ENCODE measurements at places on chromosomes 4 and X.

DNA sequence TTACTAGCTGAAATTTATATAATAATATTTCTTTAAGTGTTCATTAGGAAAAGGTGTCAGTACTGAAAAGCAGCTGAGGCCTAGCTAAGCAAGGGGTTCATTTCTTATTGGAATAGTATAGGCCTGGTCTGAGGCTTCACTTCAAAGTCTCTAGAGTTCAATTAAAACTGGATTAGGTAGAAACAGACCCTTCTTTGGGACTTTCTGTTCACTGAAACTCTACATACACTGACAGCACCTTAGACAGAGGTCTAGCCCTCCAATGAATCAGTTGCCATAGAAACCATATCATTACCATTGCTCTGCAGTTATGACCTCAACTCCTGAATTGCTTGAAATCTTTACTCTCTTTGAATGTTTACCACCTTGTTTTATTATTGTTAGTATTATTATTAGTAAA, 86.4 kb upstream of the MAB21L2 start:
- no peak for DNase-seq

DNA sequence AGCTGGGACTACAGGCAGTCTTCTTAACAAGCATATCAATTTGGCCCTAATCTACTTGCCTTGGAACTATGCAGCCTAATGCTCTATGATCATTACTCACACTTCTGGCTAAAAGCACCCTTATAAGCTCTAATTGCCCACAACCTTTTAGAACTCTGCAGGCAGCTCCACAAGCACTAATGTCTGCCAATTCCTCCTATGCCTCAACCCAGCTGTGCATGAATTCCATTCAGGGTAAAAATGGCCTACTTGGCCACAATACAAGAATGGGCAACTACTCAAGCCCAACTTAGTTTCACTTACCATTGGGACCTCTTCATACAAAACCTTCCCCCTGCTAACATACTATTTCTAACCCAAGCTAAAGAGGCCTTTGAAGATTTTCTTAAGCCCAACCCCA, 51.7 kb downstream of the ZNF718 start:
- DNase-seq, result no peak

GRCh38 chr4:24382381-24382780, 202.0 kb downstream of the DHX15 start:
- no peak for DNase-seq

- DNase-seq, result no peak
Measured at GRCh38 chr4:99762728-99763127, 53.9 kb upstream of the DAPP1 start.

DNA sequence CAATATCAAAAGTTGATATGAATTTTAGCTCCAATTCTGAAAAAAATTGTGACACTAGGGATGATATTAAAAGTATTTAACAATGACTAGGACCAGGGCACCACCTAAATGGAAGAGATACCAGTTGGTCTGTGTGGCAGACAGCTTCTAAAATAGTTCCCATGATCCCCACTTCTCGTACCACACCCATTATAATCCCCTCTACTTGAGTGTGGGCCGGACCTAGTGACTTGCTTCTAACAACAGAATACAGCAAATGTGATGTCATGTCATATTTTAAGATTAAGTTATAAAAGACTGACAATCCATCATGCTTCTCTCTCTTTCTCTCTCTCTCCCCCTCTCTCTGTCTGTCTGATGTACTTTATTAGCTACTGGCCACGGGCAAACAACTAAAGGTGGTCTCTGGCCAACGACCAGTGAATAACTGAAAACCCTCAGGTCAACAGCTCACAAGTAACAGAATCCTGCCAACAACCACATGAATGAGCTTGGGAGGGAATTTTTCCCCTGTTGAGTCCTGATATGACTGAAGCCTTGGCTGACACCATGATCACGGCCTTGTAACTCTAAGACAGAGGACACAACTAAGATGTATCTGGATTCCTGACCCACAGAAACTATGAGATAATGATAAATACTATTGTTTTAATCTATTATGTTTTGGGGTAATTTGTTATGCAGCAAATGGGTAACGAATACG, 34.4 kb downstream of the FAM13A start:
- DNase-seq, result no peak

GRCh38 chr4:86890790-86891189, 1.4 kb downstream of the C4orf36 start:
- DNase-seq, result no peak

DNA sequence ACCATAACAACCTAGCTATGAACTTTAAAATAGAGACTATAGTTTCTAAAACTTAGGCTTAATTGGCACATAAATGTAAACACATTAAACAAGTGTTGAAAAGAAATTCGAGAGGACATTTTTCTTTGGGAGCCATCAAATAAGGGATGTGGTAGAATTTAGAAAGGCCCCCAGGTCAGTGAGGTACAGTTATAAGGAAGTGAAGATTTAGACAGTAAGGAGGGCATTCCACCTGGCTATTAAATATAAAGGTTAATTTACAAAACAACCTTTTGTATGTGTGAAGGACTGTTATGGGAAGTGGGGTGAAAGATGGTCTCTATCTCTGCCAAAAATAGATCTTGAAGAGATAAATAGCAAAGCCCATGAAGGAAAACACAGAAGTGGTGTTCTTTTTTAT, 83.9 kb downstream of the AFF1 start:
- DNase-seq, result no peak

Measured in activated CD4-positive, alpha-beta T cell treated with anti-CD3 and anti-CD28 coated beads, Interleukin-2, amount 50 U/mL, for 4 hours (primary cell).